Uterus (tissue), 4 donors: ENCODE measurements at places on chromosomes 16 and 17.

DNA sequence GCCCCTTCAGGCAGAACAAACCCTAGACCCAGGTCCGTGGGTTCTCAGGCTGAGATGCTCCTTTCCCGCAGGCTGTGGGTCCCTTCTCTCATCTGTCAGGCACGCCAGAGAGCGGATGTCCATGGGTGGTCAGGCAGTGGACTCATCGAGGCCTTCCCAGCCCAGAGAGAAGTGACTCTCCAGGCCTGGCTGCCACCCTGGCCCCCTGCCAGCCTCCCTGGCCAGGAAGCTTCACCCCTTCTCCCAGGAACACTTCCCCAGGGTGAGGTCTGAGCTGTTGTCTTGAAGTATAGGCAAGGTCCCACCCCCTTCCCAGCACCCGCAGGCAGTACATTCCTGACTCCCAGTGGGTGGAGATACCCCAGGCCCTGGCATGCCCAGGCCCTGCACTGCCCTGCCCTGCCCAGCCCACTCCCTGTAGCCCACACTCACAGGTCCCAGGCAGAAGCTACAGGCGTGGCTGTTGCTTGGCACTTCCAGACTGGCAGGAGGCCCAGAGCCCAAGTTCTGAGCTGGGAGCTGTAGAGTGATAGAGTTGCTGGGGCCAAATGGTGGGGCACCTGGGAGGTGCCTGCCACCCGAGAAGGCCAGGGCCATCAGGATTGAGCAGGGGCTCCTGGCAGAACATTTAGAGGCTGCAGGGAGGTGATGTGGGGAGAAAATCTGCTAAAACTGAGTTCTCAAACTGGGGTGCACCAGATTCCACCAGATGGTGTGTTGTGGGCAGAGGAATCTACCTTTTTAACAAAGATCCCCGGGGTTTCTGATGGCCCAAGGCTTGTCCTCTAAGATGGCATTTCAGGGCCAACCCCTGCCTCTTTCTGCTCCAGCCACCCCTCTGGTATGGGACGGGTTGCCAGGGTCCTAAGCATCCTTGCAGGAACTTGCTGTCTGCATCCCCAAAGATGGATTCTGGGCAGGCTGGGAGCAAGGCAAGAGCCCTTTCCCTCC, 6.7 kb downstream of the ITGA3 start:
- DNase-seq = peak; percentile 57

DNA sequence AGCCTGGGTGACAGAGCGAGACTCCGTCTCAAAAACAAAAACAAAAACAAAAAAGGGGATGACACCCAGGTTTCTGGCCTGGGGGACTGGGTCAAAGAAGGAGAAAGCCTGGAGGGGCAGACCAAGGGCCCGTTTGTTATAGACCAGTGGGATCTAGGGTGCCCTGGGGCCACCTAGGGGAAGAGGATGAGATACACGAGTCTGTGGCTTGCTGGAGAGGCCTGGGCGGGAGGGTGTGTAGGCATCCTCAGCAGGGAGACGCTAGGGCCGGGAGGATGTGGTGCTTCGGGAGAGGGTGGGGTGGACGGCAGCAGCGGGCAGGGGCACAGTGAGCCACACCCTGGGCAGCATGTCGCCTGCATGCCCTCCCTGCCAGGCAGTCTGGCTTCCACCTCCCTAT, 17.1 kb upstream of the CRK start:
- no peak for DNase-seq

GRCh38 chr16:62638964-62639870, 603.0 kb upstream of the CDH8 start:
- DNase-seq = no peak

- peak; percentile 50 for DNase-seq
Measured at GRCh38 chr17:7745748-7746470, 28.4 kb downstream of the DNAH2 start.

- peak; percentile 78 for DNase-seq
Measured at GRCh38 chr16:24635900-24636610, 93.4 kb upstream of the TNRC6A start.

DNA sequence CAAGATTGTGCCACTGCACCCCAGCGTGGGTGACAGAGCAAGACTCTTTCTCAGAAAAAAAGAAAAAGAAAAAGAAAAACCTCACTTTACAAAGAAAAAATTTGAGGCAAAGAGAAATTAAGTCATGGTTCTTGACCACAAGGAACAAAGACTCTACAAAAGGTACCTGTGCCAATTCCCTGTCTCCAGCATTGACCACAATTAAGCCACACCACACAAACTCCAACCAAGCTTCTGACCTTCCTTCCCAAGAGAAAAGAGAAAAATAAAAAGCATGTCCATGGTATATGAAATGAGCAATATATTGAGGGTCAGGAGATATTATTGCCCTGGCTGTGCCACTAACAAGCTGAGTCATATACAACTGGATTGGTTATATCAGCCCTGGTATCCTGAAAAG, 146.3 kb upstream of the NOG start:
- no peak for DNase-seq

GRCh38 chr16:68732042-68732680, 4.9 kb upstream of the CDH1 start:
- DNase-seq = no peak

GRCh38 chr16:82091241-82091640, 56.2 kb downstream of the HSD17B2 start:
- no peak for DNase-seq

DNA sequence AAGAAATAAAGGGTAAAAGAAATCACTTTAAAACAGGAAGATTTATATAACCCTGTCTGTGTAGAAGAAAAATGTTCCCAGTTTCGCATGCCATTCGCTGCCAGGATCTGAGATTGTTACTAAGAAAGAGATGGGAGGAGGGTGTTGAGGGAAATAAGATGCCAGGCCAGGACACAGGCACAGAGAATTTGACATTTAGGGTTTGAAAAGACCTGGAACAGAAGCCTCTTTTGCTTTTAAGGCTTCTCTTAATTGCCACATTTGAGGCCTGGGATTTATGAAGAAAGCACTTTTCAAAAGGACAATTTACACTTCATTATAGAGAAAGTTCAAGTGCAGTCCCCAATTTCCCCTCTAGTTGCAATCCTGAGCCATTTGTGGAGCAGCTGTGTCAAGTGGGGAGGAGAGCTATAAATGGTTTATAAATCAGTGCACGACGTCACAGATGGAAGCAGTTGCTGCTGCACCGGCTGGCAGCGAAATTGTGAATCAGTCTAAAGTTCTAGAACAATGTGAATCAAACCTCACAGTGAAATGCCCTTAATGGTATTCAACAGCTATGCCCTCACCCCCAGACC, 26.5 kb upstream of the C16orf87 start:
- no peak for DNase-seq
